ENCODE measurements at places on chromosomes 2 and 18.

GRCh38 chr2:20349513-20349921 is 1.1 kb downstream of the PUM2 start:
- no peak for DNase-seq

GRCh38 chr2:6442252-6442985 is 423.3 kb downstream of the CMPK2 start:
- DNase-seq: no peak

DNA sequence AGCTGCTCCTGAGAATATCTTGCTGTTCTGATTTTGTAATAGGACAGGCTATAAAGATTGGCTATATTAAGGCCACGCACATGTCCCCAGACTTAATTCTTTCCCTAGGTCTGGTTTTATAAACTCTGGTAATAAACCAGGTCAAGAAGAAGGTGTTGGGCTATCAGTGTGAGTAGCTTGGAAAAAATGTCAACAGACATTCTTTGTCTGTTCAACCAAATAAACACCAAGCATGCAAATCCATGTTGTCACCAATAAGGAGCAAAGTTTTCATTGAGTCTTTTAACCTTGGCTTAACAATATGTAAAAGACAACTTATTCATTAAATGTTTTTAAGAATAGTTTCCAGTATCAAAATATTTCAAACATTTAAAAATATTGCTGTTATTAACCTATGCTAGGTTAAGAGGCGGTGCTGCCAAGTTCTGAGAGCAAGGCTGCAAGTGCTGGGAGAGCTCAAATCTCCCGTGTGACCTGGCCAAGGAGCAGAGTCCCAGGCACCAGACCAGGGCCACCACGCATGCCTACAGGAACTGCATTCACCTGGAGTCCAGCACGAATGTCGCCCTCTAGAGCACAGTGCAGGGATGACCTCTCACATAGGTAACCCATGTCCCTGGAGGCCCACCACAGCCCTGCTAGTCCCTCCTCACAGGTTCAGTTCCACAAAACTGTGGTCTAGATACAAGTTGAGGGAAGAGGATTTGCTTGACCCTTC is 120.5 kb upstream of the POU3F3 start:
- no peak for DNase-seq

GRCh38 chr2:219385958-219386520 is 1.7 kb downstream of the DNPEP start:
- no peak for DNase-seq

DNA sequence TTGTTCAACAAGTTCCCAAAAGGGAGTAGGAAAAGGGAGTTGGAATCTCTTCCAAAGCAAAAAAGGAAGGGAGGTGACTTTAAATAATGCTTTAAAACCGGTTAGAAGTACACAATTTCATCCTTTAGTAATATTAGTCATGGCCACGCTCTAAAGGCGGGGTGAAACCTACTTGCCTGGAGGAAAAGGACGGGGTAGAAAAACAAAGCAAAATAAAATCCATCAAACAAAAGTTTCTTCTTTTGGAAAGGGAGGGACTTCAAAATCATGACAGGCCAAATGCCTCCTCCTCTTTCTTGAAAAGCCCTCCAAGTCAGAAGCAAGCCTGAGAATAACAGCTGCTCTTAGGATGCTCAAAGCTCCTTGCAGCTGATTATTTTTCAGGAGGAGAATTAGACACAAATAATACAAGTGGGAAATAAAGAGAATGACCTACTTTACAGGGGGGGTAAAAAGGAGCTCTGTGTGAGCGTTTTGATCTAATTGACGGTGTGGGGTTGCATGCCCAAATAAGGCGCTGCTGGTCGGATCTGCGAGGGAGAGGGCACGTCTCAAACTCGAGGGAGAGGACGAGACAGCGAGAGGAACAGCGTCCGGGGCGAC is 1.8 kb upstream of the NPAS2 start:
- no peak for DNase-seq

- no peak for DNase-seq
These were observed 198.8 kb upstream of the TWIST2 start for GRCh38 chr2:238649123-238649522.

DNA sequence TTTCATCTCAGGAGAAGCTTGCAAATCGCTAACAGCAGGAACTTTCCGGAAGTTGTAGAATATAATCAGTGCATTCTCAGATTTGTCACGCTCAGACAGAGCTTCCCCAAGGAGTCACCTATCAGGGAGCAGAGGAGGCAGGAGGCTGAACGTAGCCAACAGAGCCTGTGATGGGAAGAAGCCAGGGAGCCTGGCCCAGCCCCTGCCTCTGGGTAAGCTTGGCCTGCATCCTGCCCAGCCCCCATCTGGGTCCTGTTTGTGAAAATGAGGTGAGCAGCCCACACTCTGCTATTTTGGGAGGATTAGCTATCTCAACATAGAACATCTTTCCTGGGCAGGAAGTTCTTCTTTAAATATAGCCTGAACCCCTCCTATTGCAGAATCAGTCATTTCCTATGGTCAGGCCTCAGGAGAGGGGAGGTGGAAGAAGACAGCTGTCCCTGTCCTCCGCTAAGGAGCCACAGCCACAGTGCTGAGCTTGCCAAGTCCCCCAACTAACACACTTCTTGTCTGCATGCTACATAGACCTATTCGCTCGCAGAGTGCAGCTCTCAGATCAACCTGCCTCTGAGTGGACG is 19.2 kb upstream of the PKDCC start:
- no peak for DNase-seq

DNA sequence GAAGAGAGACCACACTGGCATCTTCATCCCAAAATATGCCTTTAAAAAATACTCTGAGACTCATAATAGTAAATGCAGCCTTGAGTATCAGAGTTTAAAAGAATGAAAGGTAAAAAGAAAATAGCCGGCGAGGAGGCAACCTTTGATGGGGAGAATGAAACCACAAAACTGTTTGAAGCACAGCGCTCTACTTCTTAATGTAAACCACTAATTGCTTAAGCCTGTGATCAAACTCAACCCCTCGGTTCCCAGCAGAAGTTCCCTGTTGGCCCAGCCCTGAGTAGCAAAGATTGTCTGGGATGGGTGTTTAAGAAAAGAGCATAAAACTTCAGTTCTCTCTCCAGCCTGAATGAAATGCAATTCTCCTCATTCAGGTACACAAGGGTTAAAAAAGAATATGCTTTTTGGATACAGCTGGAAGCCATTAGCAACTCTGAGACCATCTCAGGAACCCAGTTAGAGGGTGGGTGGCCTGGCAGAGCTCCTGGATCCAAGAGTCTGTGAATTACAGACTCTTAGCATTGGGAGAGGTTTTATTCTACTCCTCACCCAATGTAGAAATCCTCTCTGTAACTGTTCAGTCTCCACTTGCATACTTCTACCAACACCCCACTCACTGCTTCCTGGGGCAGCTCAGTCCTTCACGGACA is 44.8 kb downstream of the VIT start:
- no peak for DNase-seq

GRCh38 chr2:46559261-46559660 is 79.9 kb downstream of the TMEM247 start:
- DNase-seq: no peak

GRCh38 chr18:74450626-74451025 is 6.5 kb downstream of the DIPK1C start:
- DNase-seq: peak; percentile 50

DNA sequence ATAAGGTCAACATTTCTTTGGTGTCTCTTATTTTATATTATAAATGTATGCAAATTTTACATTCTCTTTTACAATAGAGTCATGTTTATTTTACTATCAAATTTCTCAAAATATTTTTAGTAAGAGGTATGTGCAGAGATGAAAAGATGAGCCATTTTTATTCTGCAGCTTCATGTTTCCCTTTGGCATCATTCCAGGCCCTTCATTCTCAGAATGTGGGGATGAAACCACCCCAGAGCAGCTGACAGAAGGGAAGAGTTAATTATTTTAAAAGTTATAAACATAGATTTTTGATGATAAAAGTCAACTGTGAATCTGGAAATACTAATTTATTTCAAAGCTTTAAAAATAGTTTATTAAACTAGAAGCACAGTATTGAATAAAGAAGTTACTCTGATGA is 12.8 kb upstream of the FSHR start:
- no peak for DNase-seq

DNA sequence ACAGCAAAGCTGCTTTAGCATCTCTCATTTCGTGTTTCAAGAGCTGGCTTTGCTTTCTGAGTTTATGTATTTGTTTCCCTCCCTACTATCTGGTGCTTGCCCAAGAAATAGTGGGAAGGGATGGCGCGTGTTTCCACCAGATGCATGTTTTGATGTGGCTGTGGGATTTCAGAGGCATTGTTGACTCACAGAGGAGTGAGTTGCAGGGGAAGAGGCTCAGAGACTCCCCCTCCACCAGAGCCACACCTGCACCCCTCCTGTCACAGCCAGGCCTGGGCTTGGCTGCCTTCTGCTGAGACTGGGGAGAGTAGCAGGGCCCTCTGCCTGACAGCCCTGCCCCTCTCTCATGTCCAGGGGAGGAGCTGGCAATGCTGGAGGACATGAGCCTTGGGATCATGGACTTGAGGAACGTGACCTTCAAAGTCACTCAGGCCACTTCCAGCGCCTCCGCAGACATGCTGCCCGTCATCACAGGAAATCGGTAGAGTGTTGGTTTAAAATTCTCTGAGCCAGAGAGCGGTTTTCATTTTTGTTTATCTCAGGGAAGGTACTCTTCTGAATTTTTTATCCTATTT is 42.9 kb downstream of the COA5 start:
- DNase-seq: peak; percentile 24

DNA sequence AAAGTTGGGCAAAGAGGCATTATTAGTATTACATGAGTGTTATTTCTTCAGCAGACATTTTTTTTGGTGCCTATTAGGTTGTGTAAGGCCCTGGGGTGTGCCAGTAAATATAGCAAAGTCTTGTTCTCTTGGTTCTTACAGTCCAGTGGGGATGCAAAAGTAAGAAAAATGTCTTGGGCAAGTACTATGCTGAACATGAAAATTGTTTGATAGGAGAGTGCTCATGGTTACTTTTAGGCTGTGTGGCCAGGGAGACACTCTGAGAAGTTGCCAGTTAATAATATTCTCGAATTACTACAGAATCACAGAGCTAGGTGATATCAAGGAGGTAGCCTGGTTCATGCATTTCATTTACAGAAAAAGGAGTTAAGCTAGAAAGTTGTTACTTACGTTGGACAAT is 1.9 kb downstream of the AGFG1 start:
- no peak for DNase-seq

GRCh38 chr2:54636415-54637139 is 86.9 kb upstream of the EML6 start:
- no peak for DNase-seq

DNA sequence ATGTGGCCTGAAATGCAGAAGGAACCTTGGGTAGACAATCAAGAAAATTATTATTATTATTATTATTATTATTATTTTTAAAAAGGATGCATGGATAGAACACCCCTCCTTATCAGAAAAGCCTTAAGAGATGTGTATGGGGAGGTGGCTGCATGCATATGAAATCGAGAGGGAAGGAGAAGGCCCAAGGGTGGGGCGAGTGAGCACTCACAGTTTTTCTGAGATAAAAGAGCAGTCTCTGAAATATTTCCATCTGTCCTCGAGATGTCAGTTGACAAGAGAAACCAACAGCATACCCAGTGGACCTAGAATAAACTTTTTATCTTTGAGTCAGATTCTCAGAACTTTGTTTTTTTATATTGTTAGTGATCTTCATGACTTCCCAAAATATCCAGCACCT is 282.9 kb downstream of the GPD2 start:
- DNase-seq: no peak

DNA sequence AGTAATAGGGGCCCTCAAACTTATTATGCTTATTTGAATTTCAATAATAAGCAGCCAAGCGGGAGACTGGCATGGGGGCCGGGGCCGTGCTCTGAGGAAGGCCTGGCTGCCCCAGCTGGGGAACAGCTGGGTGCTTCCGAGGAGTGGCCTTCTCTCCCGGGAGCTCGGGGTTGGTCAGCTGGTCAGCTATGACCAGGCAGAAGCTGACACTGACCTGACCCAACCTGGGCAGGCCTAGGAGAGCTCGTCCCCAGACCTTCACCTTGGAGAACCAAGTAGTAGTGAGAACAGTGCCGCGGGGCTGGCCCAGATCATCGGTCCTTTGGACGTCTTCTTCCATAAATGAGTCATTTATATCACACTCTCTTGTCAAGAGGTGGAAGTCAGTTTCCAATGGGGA is 36.1 kb downstream of the RRM2 start:
- DNase-seq: no peak

GRCh38 chr18:8416212-8417019 is 192.8 kb upstream of the RAB12 start:
- DNase-seq: no peak

- DNase-seq: no peak
These were observed 30.2 kb upstream of the CABYR start for GRCh38 chr18:24108641-24109040.

DNA sequence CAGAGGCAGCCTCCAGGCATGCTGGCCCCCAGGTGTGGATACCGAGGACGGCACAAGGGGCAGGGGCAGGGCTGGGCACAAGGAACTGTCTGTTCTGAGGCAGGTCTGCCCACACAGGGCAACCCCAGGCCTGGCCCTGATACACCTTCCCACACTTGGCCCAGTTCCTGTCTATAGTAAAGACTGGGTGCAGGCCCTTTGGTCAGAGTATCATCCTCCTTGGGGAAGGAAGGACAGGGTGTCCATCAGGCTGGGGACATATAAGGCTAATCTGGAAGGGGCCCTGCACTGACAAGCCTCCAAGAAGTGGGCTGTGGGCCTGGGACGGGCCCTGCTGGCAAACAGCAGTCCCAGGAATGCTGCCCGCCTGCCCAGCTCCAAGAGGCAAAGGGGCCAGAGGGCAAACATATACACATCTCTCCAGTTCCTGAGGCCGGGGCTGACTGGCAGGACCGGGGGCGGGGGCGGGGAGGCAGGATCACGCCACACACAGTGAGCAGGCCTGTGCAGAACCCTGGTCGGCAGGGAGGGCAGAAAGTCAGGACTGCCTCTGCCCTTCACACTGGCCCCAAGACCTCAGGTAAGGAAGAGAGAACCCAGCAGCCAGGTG is 18.9 kb downstream of the SDC1 start:
- DNase-seq: no peak

DNA sequence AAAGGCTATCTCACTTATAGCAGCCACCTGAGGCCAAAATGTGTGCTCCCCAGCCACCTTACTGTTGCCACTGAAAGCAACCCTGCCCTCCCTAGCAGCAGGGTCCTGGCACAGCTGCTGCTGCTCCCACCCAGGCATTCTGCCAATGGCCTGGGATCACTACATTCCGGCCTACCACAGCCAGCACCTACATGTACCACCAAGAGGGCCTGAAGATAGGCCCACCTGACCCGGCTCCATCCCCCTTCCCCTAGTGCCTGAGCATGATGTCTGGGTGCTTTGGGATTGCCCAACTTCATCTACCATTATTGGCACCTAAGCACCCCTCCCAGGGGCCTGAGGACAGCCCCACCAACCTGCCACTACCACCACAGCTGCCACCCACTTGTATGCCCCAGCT is 34.6 kb upstream of the PAX3 start:
- DNase-seq: no peak

GRCh38 chr2:240567872-240568677 is at the start of gene RNPEPL1:
TSS of gene RNPEPL1 (plus strand) at chr2:240568484. CDS start at chr2:240568587, 103 bp downstream.
- DNase-seq: peak; percentile 33

- DNase-seq: no peak
These were observed 41.1 kb downstream of the LDAH start for GRCh38 chr2:20781656-20782265.
